ENCODE measurements at places on chromosomes 1 and 21.

GRCh38 chr1:3132660-3133059, 63.7 kb downstream of the PRDM16 start:
- no peak for DNase-seq

GRCh38 chr1:43779805-43780403, 72.6 kb downstream of the ST3GAL3 start:
- no peak for DNase-seq

GRCh38 chr1:117537291-117537920, 68.4 kb upstream of the TENT5C start:
- DNase-seq = no peak

GRCh38 chr1:48841461-48841860, 64.8 kb upstream of the BEND5 start:
- DNase-seq = no peak

GRCh38 chr1:41902159-41902577, 16.6 kb downstream of the HIVEP3 start:
- DNase-seq = no peak

Measured in tibial artery (tissue), 4 donors.